ENCODE measurements at places on chromosomes 5 and 9. TPM values are rescaled to one million over a fixed set of nuclear protein-coding genes. Genes with fewer than 3 reads are reported as not detected.

EDIL3 gene
- 108 TPM for total RNA-seq

LURAP1L gene
- total RNA-seq = 49.0 TPM

SLCO4C1 gene
- under 0.01 TPM for total RNA-seq

TLE1 gene
- 39.3 TPM for total RNA-seq

ADRB2 gene
- 1.7 TPM for total RNA-seq

CTSV gene
- total RNA-seq = 0.32 TPM

ZNF484 gene
- total RNA-seq = 15.1 TPM

PCDHB2 gene
- total RNA-seq = 0.32 TPM

FRMD3 gene
- 0.86 TPM for total RNA-seq

TMEM252 gene
- not detected for total RNA-seq

SSBP2 gene
- total RNA-seq = 15.5 TPM

Data from fibroblast of villous mesenchyme (primary cell).